ENCODE measurements at places on chromosomes 2 and 18.

- no peak for DNase-seq
Measured at GRCh38 chr2:185628985-185629384, 109.6 kb upstream of the FSIP2 start.

DNA sequence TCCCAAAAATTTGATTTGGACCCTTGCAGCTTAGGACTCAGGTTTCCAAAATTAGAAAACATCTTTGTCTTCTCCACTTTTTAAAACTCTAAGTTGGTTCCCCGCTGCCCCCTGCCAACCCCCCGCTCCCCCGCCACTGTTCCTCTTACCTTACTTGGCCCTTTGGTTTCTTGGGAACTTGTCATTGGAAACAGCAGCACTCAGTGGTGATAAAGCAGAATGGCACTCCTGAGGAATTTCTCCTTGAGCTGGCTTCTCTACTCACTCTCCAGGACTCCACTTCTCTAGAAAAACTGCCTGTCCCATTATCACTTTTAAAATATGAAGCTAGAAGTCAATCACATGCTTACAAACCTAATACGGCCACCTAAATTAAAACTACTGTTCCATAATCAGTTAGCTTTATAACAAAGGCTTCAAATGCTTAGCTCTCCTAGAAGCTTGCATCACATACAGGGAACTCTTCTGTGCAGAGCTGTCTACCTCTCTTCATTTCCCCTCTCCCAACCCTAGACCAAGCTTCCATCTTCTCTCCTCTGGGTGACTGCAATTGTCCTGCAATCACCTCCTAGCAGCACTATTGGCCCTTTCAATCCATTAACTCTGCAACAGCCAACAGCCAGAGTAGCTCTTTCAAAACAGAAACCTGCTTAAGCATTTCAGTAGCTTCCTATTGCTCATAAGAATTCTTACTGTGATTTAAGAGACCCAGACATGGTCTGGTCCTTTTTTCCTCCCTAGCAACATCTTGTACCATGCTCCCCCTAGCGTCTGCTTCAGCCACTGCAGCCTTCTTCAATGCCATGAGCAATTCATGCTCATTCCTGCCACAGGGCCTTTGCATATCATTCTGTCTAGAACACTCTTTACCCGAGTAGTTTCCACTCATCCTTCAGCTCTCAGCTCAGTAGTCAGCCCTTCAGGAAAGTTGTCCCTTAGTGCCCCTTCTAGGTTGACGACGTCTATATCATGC, 15.2 kb upstream of the PLEKHM3 start:
- no peak for DNase-seq

GRCh38 chr18:2641638-2642037, 13.9 kb upstream of the SMCHD1 start:
- DNase-seq: no peak

DNA sequence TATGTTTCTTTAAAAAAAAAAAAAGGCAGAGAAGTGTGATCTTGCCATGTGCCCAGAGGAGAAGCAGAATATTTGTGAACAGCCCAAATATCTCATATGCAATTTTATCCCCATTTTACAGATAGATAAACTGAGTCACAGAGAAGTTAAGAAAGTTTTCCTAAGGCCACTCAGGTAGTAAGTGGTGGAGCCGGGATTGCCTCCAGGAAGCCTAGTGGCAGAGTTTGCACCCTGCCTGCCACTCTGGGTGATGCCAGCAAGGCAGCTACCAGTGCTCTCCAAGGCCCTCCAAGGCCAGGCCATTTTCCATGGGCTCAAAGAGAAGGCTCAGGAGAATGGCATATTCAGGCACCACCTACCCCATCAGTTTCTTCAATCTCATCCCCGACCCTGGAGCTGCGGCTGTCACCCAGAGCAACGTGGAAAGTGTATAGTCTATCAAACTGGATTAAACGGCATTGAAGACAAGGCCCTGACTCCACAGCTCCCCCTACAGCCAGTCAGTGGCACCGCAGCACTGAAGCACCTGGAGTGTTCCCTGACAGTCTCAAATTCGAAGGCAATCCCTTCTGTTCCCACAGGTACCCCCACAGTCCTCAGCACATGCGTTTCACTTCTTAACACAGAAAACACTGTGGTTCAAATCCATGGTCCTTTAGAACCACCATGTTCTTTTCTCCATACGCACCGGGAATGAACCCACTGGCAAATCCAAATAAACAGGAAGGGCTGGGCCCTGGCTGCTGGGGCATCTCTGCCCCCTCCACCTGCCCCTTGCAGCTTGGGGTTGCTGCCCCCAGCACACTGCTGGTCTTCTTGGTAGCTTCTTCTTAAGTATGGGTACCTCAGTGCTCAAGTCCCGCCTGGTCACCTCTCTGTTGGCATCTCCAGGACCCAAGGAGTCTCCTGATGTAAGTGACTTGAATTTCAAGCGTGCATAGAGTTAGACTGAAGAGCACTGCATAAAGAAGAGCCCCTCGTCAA, 175.3 kb downstream of the INHBB start:
- no peak for DNase-seq

DNA sequence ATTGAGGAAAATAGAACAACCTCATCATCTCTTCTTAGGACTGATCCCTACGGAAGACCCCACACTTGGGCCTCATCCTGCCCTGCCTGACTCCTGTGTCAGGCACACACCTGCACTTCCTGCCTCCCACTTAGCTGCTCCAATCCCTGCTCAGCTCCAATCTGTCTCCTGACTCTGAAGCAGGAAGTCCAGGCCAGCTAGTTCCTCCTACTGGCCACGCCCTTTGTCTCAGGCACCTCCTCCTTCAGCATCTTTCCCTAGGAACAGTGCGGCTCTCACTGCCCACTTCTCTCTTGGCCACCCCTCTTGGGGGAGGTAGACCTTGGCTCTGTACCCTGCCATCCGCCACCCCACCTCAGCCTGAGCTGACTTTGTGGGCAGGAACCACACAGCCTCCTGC, 135.8 kb downstream of the CELF4 start:
- no peak for DNase-seq

GRCh38 chr18:3648200-3648599, 198.2 kb downstream of the TGIF1 start:
- DNase-seq: no peak

DNA sequence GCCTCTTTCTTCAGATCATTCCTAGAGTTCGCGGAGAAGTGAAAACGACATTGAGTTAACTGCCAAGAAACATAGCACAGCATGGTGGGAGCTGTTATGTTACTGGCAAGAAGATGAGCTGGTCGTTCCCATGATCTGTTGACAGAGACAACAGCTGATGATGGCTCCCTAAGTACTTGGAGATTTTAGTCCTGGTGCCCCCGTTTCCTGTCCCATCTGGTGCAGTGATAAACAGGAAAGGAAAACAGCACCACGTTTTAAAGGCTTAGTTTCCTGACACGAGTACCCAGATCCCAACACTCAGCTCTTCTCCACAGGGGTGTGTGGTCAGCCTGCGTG, 56.4 kb upstream of the KCNG2 start:
- no peak for DNase-seq

DNA sequence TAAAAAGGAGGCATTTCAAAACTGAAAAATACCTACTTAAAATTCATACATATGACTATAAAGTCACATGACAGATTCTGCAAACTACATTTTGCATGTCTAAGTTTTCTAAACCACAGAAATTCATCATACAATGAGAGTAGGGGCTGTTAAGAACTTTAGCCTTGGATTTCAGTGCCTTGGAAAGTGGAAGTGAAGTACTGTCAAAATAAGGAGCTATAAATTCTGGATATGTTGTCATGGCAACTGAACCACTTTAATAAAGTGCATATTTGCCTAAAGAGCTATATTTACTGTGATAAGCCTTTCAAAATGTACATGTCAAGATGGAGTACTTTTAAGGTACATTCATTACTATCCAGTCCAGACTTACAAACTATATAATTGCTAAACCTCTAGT, 227.1 kb downstream of the RAB3GAP1 start:
- no peak for DNase-seq

- no peak for DNase-seq
Measured at GRCh38 chr2:98936353-98937351, 627 bp upstream of the CRACDL start.

DNA sequence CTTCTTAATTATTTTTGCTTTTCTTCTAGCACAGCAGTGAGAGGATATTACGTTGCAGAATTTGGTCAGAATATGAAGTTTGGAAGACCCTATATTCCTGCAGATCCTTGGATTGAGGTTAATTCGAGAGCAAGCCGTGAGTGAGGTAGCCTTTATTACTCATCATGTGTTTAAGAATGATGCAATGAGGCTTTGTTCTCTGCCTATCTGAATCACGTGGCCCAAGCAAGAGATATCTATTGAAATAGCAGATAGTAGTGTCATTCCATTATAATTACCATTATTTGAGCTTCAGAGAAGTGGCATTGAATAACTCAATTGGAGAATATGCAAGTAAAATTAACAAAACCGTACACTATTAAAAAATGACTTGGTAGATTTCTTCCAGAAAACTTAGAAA, 641.1 kb downstream of the TMEM182 start:
- DNase-seq: no peak

DNA sequence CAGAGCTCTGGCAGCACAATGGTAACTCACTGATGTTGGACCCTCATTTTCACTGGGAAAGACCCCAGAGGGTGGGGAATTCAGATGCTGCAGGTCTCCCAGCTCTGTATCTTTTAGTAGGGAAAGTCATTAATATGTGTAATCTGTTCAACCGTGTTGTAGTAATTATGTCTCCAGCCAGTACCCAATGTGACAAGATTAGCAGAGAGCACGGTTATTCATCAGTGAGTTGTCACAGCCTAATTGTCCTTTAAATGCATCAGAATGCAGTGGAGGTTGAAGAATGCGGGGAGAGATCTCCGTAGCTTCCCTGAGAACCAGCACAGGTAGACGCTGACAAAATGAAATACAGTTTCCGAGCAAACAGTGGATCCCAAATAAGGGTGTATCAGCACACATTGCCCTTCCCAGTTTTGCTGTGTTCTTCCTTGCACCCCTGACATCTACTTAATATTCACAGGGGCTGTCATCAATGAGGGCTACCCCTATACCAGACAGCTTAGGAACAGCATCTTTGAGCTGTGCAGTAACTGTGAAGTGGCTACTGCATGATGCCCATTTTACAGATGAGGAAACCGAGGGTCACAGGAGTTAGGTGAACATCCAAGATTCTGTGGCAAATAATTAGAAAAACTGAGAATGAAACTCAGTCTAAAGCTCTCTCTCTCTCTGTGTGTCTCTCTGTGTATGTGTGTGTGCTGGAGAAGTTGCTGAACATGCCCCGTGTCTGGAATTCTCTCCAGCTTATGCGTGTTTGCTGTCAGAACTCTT, 430.4 kb upstream of the HS6ST1 start:
- DNase-seq: no peak

- no peak for DNase-seq
Measured at GRCh38 chr2:10880586-10881321, 31.0 kb upstream of the KCNF1 start.

DNA sequence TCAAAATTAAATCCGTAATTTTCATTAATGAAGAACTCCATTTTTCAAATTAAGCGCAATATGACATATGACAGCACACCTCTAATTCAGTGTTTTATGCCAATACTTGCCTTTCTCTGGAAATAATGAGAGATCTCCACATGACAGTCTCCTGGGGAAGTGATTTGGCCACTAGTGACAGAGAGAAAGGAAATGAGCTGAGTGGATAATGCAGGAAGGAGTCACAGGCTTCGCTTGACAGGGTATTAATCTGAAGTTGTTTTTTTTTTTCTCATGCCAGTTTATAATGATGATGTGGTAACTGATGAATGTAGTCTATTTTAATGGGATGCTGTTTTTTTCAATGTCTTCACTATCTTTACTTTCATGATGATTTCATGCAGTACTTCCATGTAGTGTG, 1079.4 kb upstream of the GYPC start:
- DNase-seq: no peak

DNA sequence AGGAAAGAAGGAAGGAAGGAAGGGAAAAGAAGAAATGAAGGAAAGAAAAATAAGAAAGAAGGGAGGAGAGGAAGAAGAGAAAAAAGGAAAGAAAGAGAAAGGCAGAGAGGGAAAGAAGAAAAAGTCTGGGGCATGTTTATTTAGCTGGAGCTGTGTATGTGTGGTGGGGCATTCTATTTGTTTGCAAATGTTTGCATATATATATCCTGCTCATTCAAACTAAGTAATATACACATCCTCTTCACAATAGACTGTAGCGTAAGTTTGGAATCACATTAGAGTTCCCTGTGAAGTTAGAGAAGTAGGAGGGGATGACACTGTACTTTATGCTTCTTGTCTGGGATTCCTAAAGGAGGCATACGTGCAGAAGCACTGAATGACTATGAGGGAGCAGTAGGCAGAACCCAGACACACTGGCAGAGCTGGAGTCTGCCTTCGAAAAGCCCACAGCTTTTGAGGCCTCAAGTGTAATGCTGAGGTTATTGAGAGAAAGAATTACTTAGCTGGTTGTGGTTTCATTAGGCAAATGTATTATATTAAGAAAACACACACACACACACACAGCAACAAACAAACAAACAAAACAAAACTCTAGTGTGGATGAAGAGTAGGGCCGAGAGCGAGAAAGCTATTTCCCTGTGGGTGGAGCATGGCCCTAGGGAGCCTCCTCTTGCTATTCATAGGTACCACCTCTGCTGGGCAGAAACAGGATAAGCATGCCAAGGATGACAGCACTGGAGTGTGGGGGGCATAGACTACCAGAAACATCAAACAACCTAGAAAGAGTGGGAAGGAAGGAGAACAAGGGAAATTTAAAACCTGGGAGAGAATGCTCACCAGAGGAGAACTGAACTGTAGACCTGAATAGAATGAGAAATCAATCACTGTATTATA, 905.1 kb upstream of the NXPH2 start:
- no peak for DNase-seq

DNA sequence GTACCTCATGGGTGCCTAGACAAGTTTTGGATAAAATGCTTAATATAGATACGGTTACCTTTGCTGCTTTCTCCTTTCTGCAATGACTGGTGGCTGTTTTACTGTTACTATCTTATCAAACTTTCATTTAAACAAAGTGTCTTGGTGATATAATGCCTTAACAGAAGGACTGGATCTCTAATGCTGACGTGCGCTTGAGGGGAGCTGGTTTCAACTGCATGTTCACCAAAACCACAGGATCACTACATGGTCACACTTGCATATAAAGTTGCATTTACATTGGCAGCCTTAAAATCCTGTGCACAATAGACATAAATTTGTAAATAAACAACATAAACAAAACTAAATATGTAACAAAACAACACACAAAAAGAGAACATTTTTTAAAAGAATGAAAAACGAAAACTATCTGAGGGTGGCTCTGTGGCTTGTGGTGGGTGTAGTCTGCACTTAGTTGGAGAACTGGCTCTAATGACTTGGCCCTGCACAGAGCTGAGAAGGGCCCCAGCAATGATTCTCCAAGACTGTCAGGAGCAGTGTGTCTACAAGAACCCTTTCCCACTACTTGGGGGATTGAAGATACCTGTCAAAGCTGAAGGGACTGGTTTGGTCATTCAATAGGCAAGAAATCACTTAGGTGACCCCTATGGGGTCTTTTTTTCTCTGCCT, 135.5 kb downstream of the UXS1 start:
- no peak for DNase-seq
